ENCODE measurements at places on chromosomes 1 and 21.

- DNase-seq = no peak
Observed at GRCh38 chr1:119012383-119012782, 24.2 kb upstream of the TBX15 start.

DNA sequence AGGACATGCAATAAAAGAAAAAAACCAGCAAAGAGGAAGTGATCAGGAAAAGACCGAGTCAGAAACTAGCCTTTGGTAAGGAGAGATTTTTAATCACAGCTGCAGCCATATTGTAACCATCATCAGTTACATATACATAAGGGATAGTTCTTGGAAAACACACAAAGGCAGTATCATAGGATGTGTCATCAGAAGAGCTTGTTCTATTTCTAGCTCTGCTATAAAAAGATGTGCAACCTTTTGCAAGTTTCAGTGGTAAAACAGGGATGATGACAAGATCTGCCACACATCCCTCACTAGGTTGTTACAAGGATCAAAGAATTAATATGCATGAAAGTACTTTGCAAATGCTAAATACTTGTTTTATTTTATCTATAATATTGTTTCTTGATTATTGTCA lies 342.0 kb downstream of the VAV3 start:
- no peak for DNase-seq

DNA sequence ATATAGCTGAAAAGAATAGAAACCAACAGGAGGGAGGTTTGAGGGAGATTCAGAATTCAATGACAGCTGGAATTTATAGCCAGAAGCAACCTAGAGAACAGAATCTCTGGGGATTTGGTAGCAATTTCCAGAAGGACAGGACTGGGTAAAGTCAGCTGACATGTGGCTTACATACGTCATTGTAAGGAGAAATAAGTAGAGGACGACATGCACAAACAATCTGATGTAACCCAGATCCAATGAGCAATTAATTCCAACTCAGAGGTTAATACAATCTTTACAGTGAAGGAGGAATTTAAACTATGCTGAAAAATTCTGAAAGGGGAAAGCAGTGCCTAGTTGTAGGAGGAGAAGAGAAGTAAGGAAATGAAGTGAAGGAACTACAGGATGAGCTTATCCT lies 383.9 kb downstream of the PTBP2 start:
- no peak for DNase-seq

DNA sequence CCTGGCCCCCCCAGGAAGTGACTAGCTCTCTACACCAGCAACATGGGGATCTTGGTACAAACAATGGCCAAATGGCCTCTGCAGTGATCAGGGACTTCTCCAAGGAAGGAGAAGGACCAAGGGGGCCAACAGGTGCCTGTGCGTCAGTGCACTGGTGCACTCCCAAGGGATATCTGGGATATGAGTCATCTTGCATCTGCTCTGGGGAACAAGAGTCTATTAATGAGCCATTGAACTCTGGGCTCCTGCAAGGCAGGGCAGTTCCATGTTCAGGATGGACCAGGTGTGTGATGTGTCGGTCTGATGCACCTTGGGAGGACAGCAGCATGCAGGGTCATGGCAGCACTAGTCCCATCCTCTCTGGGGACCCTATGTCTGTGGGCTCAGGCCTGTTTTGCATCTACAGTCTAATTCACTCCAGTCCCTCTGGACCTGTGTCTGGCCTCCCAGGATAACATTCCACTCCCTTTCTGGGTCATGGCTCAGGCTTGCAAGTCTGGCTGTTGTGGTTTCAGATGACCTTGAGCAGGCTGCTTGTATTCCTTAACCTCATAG lies 125.3 kb downstream of the TRABD2B start:
- DNase-seq = no peak

DNA sequence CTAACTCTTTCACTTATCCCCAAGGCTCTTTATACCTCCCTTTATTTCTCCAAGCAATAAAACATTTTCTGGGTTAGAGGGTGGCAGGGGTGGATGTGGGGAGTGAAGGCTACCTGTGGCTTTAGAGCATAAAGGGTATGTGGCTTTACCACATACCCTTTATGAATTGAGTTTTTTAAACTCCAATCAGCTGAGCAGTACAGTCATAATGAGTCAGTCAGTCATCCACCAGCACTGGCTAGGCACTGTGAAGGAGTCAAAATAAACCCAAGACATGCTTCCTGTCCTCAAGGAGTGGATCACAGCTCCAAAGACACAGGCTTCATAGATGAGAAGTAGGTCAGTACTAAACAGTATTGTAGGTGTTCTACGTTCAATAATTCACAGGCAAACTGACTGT lies 2.6 kb upstream of the TDRD10 start:
- no peak for DNase-seq

GRCh38 chr1:209710847-209711246 lies 6.2 kb downstream of the HSD11B1 start:
- DNase-seq = no peak

GRCh38 chr21:25967181-25967900 lies 203.2 kb downstream of the APP start:
- DNase-seq = no peak

GRCh38 chr1:154879038-154879421 lies 8.9 kb upstream of the KCNN3 start:
- DNase-seq = no peak

DNA sequence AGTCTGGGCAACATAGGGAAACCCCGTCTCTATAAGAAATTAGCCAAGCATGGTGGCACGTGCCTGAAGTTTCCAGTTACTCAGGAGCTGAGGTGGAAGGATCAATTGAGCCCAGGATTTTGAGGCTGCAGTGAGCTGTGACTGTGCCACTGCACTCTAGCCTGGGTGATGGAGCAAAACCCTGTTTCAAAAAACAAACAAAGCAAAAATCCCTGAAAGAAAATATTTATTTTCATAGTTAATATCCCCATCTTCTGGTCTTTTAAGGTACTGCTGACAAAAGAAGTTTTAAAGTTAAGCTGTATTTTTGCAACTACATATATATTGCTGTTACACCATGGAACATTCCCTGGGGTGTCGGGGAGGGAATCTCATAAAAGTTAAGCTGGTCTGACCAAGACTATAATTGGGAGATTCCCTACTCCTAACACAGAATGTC lies 26.0 kb downstream of the VAMP4 start:
- no peak for DNase-seq

DNA sequence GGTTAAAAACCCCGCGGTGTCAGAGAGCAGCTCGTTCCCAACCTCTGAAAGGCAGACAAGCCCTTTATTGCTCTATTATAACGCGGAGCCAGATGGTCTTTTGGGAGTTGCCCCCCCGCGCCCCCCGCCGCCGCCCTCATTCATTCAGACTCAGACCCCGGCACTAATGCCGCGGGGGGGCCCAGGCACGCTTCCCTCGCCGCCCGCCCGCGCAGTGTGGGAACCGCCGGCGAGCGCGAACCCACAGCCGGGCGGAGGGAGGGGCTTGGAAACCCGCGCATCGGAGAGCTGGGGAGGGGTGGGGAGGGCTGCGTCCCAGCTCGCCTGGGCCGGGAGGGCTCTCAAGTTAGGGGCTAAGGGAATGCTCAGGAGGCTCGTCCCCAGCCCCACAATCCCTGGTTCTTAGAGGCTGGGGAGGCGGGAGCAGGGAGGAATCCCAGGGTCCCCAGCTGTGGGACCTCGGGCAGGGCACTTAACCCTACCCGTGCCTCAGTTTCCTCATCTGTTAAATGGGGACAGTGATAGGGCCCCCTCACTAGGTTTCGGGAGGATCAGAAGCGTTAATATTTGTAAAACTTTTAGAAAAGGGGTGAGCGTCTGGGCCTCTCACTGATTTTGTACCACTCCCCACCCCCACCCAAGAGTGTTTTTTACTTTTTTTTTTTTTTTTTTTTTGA lies 10.9 kb upstream of the HES5 start:
- no peak for DNase-seq

- DNase-seq = no peak
Observed at GRCh38 chr21:21969211-21969610, 971.0 kb downstream of the NCAM2 start.

DNA sequence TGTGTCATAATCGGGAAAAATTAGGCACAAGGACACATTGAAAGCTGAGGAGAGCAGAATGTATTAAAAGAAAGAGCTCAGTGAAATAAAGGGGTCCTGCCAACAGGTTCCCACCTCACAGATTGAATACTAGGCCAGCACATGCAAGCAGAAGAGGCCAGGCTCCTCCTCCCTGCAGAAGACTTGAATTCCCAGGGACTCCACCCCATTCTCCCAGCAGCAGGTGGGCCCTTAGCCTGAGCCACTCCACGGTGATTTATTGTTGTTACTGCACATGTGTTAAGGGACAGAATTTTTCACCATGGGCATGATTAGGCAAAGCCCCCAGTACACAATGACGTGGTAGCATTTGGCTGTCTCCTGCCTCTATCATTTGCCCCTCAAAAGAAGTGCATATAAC lies 1844.7 kb downstream of the NCAM2 start:
- no peak for DNase-seq

GRCh38 chr1:207217778-207218511 lies 103.5 kb upstream of the CD55 start:
- DNase-seq = no peak

DNA sequence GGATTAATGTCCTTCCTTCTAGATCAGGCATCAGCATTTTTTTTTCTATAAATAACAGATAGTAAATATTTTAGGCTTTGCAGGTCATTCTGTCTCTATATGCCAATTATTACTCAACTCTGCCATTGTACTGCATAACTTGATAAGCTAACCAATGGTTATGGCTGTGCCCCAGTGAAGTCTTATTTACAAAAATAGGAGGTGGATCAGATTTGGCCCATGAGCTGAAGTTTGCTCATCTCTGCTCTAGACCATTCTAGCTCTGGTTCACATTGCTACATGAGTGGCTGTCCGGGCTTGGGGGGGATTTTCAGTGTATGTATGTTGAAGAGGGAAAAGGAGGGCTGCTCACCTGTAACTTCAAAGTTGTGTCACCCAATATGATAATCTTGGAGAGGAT lies 10.1 kb downstream of the RAB7B start:
- DNase-seq = no peak

- DNase-seq = no peak
Observed at GRCh38 chr1:209491897-209492296, 91.6 kb upstream of the CAMK1G start.

- no peak for DNase-seq
Observed at GRCh38 chr1:176745945-176746344, 283.0 kb downstream of the PAPPA2 start.

DNA sequence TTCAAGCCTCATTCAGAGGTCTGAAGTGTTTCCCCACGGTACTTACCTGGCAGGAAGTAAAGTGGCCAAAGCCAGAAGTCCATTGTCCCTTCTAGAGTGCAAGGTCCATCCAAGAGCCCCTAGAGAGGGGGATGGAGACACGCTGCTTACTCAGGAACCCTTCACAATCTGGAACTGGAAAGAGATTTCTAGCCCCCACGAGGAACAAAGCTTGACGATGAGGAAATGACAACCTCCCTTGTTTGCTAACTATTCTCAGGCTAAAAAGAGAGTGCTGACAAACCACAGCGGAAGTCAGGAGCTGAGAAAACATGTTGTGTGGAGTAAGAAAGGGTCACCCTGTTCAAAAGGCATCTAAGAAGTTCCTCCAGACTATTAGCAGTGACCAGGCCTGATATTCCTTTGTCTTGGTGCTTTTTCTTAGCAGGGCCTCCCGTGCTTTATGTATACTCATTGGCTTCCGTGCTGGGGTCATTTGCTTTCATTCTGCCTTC lies at the start of gene FCMR:
TSS of gene FCMR (minus strand) at position 170 of the 494 bp plus-strand sequence. CDS start at position 83, 87 bp downstream.
- no peak for DNase-seq

DNA sequence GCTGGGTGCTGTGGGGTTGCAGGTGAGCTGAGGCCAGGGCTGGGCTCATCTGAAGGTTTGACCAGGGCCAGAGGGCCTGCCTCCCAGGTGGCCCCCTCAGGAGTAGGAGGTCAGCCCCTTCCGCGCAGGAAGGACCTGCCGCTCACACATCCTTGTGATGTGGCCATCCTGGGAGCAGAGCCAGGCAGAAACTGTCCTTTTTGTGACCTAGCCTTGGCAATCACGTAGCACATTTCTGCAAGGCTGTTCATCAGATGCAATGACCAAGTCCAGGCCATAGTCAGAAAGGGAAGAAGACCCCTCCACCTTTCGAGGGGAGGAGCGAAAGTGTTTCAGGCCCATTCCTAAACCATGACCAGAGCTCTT lies 55.5 kb upstream of the TRAPPC10 start:
- DNase-seq = no peak

Data from stimulated activated CD8-positive, alpha-beta memory T cell treated with anti-CD3 and anti-CD28 coated beads, Interleukin-15, amount 100 ng/mL, for 1 hour (primary cell).